ENCODE measurements at places on chromosomes 2 and 18.
A peak's percentile ranks its signal among the peaks of the same experiment; 100 is the strongest.

- no peak for DNase-seq
These were observed 262.8 kb downstream of the DCC start for GRCh38 chr18:52602820-52603219.

DNA sequence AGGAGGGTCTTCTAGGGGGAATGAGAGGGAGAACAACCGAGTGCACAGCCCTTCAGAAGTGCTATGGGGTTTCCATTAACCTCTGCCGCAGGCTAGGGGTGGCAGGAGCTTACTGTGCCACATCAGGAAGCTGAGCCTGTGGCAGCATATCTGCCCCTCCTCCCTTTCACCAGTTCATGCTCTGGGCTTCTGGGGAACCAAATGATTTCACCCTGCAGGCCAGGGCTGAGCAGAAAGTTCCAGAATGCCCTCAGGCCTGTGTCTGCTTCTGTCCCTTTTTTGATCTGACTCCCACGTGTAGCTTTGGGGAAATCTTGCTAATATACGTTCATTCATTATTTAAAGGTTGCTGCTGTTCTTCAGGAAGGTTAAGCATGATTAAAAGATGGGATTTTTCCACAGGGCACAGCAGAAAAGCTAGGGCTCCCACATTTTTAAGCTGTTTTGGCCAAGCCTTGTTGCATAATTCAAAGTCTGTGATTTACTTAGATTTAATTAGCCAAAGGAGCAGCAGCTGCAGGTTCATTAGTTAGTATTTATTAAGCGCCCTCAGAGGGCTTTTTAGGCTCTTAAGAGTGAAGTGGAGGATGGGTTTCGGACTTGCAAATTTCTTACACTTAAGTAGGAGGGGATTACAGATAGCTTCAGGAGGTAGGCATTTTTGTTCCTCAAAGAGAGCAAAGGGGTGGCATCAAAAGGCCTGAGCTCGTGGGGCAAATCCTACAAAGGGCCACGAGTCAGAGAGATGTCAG is 10.2 kb downstream of the TMEM247 start:
- no peak for DNase-seq

GRCh38 chr2:235659767-235660322 is 166.0 kb downstream of the AGAP1 start:
- no peak for DNase-seq

DNA sequence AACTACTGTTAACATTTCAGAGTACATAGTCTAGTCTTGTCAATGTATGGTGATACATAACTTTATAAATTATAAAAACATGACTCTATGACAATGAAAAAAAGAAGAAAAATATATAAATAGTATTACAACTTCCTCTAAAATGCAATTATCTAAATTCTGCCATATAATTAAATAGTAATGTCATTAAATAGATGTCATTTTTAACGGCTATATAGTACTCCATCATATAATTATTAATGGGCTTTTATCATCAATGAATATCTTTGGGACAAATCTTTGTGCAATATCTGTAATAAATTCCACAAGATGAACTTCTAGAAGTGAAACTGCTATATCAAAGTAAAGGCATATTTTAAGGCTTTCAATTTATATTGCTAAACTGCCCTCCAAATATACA is 24.8 kb downstream of the ATF2 start:
- DNase-seq: no peak

DNA sequence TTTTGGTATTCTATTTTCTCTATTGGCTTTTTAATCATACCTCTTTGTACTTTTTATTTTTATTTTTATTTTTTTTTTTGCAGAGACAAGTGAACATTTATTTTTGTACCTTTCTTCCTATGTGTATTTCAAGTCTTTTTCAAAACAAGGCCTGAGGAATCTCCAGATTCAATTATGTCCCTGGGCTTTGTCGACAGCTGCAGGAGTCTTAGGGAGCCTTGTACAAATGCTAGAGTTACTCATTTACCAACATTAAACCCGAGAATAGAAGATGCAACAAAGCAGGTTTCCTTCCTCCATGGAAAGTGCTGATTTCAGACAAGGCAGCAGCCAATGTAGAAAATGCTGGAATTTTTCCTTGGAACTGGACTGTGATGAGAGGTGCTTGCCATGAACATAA is 242.8 kb downstream of the TNS1 start:
- DNase-seq: no peak

DNA sequence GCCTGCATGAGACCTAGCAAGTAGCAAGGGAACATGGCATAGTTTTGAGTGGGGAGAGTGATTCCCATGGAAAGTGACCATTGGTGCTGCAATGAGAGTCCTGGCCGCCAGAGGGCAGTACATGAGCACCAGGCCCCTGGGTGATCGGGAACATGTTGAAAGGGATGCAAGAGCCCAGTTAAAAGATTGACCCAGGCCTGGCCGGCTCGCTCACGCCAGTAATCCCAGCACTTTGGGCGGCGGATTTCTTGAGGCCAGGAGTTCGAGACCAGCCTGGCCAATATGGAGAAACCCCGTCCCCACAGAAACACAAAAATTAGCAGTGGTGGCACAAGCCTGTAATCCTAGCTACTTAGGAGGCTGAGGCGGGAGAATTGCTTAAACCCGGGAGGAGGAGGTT is 22.2 kb downstream of the FAP start:
- peak; percentile 56 for DNase-seq

DNA sequence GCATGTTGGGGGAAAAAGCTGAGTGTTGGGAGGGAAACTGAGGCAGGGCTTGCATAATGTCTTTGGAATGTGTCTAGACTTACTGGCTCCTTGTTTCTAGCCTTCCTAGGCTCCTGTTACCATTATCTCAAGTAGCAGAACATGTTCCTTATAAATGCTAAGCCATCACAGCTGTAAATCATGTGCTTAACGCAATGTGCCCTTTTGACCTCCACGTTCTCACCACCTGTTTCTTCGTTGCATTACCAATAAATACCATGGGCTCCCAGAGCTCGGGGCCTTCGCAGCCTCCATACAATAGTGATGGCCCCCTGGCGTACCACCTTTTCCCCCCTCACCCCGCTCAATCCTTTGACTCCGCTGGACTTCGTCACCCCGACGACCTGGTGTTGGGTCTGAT is 54.0 kb upstream of the CWC22 start:
- no peak for DNase-seq

- no peak for DNase-seq
These were observed 100.4 kb upstream of the DDX18 start for GRCh38 chr2:117714110-117714509.

Measured in GM13977 (cell line).